Neural crest cell (in vitro differentiated cells): ENCODE measurements at places on chromosomes 6 and 20. TPM values are rescaled to one million over a fixed set of nuclear protein-coding genes. Genes with fewer than 3 reads are reported as not detected.

GRCh38 chr20:52303281-52303950, 111.8 kb upstream of the ZFP64 start:
- no peak for DNase-seq

DNA sequence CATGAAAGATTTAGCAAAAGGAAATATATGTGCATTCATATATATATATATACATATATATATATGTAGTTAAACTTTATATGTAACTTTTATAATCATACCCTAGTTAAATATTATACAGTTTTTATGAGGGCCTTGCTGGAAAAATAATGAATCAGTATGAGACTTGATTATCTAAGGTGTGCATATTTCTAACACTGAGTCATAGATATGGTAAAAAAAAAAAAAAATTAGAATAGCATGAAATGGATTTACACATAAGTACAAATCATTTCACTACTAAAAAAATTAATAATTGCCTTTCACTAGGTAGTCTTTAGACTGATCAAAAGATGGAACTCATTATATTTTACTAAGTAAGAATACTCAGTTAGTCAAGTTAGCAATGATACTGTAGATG, 51.3 kb upstream of the DST start:
- DNase-seq: no peak

NTSR1 gene
- total RNA-seq: not detected in 2 replicates

GRCh38 chr20:49420811-49421295, 61.6 kb downstream of the KCNB1 start:
- no peak for DNase-seq

- DNase-seq: no peak
These were observed 66.3 kb upstream of the FBXL4 start for GRCh38 chr6:99014061-99014460.

COL20A1 gene
- 8.9 and 10.2 TPM in 2 replicates for total RNA-seq
